ENCODE measurements at places on chromosomes 11 and 22.

GRCh38 chr11:35376613-35377012, 42.7 kb downstream of the SLC1A2 start:
- no peak for DNase-seq

DNA sequence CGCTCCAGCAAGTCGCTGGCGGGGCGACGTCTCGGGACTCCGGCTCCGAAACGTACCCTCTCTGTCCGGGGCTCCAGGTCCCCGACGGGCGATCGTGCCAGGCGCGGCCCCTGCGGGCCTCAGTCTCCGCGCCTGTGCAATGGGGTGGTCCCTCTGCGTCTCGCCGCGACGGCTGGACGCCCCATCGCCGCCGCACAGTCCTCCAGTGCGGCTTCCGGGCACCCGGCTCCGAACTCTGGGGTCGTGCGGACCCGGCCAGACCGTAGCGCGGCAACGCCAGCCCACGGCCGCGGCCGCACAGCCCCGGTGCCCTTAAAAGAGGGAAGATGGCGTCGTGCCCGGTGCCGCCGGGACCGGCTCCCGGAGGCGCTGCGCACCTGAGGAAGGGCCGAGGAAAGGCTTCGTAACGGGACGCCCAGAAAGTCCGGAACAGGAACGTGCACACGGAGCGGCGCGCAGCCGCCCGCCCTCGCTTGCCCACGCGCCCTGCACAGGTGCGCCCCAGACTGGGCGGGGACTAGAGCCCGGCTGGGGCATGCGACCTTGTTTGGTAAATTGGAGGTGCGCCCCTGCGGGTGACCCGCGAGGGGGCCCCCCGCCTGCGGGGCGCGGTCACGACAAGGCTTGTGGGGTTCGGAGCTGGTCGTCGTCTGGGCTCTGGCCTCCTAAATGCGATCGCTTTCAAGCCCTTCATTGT, 525 bp downstream of the BIK start:
- DNase-seq, result no peak

DNA sequence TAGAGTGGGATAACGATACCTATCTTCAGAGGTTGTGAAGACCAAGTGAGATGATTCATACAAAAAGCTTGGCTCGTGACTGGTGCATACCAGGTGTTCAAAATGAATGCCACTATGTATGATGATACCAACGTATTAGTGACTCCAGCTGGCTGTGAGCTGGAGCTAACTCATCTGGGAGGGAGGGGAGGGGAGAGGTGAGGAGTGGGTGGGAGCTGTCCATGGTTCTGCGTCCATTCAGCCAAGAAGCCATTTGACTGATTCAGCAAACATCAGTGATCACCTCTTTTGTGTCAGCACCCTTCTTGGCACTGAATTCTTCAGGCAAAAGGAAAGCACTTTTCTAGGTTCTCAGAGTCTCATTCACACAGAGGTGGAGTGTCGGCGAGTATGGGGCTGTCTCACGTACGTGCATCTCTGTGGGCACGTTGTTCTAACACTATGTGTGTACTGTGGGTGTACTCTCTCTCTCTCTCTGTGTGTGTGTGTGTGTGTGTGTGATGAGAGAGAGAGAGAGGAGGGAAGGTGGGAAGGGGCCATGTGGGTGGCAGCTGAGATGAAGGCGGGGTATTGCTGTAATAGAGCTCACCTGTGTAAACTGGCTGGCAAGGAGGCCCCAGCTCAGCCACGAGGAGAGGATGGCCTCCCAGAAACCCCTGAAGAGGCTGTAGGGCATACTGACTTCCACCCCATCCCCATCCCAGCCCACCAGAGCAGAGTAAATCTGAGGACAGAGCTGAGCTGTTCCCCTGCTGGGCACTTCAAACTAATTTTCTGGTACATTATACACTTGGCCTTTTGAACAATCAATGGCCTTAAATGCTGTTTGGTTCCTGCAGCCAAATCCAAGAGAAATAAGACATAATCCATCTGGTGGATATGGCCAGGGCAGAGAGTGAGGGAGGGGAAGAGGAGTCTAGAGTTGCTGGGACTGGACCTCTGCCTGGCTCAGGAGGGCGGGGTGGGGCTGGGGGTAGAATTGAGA, 96.1 kb upstream of the THY1 start:
- DNase-seq, result no peak

DNA sequence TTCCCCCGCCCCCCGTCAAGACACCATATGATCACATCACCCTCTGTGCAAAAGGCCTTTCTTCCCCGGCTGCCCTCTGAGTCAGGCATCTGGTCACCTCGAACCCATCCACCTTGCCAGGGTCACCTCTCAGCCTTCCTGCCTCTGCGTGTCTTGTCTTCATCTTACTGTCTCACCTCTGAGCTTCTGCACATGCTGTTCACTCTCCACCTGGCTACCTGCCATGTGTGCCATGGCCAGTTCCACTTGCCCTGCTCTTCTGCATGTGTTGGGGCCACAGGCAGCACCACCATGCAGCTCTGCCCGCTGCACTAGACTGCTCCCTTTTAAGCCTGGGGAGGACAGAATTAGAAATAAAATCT, 9.8 kb downstream of the ZNF74 start:
- no peak for DNase-seq

GRCh38 chr22:48596111-48596850, 1231.4 kb downstream of the BRD1 start:
- DNase-seq, result no peak

- DNase-seq, result no peak
Observed at GRCh38 chr22:42889304-42889703, 32.2 kb upstream of the ARFGAP3 start.

GRCh38 chr22:32897400-32897799, 95.9 kb downstream of the TIMP3 start:
- DNase-seq, result peak; percentile 59

GRCh38 chr11:22539821-22540256, 85.8 kb downstream of the FANCF start:
- DNase-seq, result no peak

- DNase-seq, result no peak
Observed at GRCh38 chr11:3686751-3687150, 15.6 kb upstream of the CHRNA10 start.

DNA sequence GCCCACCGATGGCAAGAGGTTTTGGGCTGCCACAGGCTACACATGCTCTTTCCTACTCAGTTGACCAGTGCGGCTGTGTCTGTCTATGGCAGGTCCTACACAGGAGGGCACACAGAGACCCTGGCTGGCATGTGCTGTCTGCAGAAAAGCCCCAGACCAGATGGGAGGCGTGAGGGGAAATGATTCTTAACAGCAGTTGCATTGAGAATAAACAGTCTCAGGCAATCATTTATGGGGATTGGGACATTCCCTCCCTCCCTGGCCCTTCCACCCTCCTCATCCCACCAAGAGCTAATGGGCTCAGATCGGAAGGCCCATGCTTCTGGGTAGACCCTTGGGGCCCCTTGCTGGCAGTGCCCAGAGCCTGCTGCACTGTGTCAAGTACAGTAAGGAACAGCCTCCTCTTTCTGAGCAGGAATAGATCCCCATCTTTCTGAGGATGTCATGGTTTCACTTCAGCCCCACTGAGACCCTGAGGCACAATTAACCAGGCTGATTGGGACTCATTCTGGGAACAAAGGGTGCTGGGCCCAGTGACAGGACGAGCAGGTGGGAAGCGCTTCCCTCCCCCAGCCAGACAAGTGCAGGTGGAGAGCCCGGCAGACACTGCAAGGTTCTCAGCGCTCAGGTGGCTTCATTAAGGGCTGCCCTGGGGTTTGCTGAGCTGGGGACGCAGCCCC, 28.3 kb downstream of the TSPAN18 start:
- no peak for DNase-seq

- no peak for DNase-seq
Observed at GRCh38 chr11:81004576-81004975, 1563.7 kb upstream of the TENM4 start.

GRCh38 chr22:37401401-37402183, 25.7 kb downstream of the ELFN2 start:
- DNase-seq, result no peak

GRCh38 chr11:67504950-67505581, at the start of gene PITPNM1:
PITPNM1 (minus strand) TSS chr11:67505363; CDS start chr11:67504180, 1,183 bp downstream.
- no peak for DNase-seq

DNA sequence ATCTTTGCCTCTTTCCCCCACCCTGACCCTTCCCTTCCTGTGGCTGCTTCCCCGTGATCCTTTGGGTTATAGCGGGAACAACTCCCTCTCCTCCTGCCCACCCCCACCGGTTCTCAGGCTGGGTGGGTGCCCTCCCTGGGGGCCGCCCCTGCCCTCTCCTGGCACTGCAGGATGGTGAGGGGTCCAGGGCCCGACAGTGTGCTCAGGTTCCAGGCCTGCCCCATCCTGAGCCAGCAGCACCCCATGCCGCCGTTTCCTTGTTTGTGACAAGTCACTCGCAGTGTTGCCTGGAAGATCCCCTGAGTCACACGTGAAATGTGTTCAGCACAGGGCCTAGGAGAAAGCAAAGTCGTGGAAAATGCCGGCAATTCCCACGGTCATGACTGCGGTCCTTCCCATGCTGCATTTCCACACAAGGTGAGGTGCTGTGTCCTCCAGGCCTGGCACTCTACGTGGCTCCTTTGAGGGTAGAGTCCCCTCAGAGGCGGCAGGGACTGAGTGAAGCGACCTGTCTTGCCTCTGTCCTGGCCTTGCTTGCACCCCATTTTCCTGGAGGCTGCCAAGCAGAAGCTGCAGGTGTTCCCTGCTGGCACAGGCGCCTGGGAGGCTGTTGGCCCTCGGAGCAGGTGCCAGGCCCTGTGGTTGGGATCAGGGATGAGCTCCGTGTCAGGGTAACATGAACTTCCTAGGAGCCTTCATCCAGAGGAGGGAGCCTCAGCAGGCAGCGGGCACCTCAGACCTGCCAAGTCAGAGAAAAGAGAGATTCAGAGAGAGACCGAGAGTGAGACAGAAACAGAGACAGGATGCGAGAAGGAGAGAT, 80.5 kb upstream of the LINC01488 start:
- no peak for DNase-seq

DNA sequence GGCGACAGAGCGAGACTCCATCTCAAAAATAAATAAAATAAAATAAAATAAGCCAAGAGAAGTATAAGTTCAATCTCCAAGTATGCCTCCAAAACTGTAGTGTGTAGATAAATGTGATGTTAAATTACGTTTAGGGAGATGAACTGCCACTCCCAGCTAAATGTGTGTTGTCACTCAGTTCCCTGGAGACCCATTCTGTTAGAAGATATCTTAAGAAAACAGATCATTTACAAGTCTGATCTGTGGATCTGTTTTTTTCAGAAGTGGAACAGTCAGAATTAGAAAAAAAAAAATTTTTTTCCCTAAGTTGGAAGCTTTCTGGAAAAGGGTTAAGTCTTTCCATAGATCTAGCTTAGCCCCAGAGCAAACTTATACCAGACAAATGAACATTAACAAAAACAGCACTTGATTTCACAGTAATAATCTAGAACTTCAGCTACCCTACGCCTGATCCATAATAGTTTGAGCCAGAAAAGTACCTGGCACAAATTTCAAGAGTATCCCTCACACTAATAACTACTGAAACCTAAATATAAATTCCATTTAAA, 18.2 kb downstream of the CELF1 start:
- no peak for DNase-seq

- no peak for DNase-seq
Observed at GRCh38 chr11:44467931-44468330, 97.5 kb upstream of the CD82 start.

- DNase-seq, result no peak
Observed at GRCh38 chr11:89175796-89176195, 1.9 kb upstream of the TYR start.

DNA sequence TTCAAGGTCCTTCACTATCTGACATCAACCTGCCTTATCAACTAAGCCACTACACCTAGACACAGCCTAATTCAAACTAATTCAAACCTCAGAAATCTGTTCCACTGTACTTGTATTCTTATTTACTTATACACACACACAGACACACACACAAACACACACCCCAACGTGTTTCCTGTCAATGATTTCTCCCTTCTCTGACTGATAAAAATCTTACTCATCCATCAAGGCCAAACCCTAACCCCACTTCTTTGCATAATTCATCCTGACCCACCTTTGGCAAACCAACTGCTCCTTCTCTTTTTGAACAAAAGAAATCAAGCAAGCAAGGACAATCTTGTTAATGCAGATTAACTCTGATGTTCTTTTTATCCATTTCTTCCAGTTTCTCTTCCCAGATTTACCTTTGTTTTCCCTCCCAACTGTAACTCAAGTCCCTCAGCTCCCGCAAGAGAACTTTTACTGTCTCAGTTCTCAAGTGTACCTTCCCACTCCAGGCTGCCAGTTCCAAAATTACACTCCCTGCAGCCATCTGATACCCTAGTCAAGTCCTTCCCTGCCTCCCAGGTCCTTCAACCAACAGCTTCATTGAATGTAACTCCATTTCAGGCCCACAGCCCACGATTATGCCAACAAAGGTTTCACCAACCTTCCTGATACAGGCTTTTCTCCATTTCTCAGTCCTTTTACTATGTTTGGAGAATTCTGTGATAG, 78.3 kb downstream of the PAK1 start:
- DNase-seq, result no peak

GRCh38 chr11:118953265-118953664, 2.8 kb upstream of the UPK2 start:
- DNase-seq, result no peak

GRCh38 chr11:72759468-72759985, 7.3 kb upstream of the ARAP1 start:
- no peak for DNase-seq

DNA sequence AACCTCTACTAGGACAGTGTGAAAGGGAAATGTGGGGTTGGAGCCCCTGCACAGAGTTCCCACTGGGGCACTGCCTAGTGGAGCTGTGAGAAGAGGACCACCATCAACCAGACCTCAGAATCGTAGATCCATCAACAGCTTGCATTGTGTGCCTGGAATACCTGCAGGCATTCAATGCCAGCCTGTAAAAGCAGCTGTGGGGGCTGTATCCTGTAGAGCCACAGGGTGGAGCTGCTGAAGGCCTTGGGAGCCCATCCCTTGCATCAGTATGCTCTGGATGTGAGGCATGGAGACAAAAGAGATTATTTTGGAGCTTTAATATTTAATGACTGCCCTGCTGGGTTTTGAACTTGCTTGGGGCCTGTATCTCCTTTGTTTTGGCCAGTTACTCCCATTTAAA, 46.3 kb downstream of the PGR start:
- no peak for DNase-seq

DNA sequence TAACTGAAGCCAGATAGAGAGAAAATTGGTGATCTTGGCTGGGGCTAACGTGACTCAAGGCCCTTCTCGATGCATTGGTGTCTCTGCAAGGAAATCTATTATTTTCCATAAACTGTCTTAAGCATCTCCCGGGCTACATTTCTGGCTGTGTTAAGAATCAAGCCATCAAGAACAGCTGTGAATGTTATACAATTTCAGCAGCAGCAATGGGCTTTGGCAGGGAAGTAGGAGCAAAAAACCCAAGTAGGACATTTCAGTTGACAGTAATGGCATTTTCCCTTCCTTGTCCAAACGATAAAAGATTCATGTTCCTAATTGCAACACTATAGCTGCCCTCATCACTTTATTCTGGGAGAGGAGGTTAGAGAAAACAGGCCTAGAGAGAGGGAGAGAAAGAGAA, 335.0 kb downstream of the CADM1 start:
- no peak for DNase-seq

DNA sequence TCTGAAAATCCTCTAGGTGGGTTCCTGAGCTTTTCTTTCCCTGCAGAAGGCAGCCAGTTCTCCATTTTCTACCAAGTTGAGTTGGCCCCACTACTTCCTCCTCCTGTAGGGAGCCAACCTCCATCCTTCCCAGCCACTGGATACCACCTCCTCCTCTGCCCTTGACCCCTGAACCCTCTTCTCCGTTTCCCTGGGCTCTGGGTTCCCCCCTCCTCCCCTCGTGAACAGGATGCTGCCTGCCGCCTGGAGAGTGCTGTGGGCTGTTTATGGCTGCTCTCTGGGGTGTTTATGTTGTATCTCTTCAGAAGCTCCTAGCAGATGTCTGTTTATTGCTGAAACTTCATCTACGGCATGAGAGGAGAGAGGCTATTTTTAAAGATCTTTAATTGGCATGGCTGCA, 8.6 kb downstream of the MICAL2 start:
- no peak for DNase-seq

Measured in BJ (cell line).